ENCODE measurements at places on chromosomes 11 and 22.
A peak's percentile ranks its signal among the peaks of the same experiment; 100 is the strongest.

DNA sequence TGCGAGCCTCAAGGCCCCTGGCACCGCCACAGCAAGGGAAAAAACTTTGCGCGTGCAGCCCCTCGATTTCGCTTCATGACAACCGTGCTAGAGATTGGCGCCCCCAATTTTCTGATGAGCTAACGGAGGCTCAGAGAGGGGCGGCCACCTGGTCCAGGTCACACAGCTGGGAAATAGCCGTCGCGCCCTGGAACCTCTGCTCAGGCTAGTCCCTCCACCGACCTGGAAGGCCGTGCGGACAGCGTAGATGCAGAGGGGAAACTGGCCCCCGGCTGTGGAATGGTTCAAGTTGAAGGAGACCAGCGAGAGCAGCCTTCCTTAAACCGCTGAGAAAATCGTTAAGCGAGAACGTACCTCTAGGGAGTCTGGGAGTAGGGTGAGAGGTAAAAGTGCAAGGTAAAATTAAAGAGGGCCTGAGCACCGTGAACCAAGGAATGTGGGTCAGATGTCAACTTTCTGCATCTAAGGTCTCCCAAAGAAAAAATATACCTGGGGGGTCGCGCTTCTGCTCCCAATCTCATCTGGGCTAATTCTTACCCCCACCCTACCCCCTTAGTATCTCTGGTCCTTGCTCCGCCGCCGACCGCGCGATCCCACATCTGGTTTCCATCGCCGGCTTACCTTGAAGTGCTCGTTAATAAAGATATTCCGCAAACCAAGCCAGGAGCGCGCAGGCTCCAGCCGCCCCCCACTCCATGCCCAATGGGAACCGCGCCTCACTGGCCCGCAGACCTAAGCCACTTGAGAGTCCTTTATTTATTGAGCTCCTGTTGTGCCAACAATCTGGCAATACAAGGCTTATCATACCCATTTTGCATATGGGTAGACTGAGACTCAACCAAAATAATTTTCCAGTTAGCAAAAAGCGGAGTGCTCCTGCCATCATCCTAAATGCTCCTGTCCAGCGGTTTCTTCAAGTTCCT is 1.7 kb upstream of the ALX4 start:
- no peak for DNase-seq

DNA sequence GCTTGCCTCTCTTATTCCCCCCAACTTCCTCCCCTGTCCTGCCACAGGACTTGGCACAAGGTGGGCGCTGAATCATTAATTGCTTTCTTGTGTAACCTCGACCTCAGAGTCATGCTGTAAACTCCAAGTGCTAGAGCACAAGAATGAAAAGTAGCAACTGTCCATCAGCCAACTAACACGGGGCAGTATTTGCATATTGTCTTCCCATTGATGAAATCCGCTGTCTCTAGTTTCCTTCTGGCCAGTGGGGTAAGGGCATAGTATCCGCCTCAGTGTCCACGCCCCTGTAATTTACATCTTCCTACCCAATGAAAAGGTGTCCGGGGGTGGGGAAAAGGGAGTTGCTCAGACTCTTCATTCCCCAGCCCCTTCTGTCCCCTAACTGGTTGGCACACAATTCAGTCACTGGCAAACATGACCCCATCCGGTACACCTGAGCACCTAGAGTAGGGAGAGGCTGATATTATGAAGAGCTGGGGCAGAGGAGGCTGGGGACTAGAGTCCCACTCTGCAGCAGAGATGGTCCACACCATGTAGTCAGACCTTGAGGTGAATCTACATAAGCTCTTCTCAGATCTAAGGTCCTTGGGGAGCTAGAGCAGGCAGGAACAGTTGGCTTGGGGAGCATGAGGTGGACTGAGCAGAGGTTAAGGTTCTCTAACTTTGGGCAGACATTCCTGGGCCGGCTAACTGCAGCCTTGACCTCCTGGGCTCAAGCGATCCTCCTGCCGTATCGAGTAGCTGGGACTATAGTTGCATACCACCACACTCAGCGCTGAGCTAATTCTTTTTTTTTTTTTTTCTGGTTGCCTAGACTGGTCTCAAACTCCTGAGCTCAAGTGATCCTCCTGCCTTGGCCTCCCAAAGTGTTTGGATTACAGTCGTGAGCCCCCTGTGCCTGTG is 6.8 kb upstream of the GGA1 start:
- no peak for DNase-seq

GRCh38 chr11:124778281-124778680 is 16.2 kb upstream of the ESAM start:
- no peak for DNase-seq

DNA sequence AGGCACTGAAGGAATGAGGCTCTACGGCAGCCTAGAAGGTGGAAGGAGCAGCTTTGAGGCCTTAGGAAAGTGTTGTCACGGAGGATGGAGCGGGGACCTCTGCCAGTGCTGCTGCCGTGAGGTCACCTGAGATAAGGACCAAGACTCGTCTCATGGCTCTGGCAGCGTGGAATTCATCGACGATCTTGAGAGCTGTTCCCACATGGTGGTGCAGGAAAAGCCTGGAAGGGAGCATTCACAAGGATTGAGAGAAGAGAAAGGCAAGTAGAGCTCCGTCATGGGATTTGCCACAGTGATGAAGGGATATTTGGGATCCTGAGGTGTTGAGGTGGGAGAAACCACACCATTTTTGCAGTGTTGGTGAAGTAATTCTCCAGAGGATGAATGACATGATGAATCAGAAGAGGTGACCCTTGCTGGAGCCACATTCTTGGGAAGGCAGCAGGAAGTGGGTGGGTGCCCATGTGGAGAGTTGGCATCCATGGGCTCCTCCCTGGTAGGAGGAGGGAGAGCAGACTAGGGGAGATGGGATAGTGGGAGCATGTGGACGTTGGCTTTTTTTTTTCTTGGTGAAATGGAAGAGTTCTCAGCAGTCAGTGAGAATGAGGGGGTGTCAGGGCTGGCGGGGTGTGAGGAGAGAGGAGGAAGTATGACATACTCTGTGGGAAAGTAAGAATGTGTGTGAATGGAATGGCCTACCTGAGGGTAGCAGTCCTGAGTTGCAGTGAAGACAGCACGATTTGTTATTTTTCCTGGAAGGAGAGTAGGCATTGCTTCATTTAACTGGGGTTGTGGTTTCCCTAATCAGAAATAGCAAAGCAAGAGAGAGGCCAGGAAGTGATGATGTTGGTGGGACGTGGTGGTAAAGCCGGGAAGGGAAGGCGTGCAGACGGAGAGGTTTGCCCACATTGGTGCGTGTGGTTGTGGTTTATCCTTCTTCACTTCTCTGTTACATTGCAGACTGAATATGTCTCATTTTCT is 11.1 kb downstream of the PPP6R3 start:
- DNase-seq = peak; percentile 76

- no peak for DNase-seq
These were observed 2.7 kb upstream of the PTPRJ start for GRCh38 chr11:47977623-47978022.

DNA sequence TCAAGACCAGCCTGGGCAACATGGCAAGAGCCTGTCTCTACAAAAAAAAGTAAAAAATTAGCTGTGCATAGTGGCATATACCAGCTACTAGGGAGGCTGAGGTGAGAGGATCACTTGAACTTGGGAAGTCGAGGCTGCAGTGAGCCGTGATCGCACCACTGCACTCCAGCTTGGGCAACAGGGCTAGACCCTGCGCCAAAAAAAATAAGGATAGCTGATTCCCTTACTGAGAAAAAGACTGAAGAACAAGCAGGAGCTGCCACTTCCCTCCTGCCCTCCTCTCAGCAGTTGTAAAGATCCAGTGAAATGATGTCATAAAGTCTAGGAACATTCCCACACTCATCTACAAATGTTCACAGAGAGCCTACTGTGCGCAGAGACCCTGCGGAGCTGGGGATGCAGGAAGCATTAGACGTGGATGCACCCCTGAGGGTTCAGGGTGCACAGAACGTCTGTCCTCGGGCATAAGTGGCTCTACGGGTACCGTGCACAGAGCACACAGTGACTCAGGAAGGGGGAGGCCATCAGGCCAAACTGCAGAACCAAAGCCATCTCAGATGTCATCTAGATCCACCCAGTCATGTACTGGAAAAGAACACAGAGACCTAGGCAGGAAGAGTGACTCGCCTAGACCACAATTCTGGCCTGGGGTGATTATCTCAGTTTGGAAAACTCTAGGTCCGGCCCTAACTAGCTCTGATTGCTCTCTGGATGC is 11.7 kb downstream of the SEC14L2 start:
- no peak for DNase-seq

GRCh38 chr22:42742940-42743339 is 22.3 kb upstream of the A4GALT start:
- DNase-seq = no peak
